ENCODE measurements at places on chromosomes 13 and 19. TPM values are rescaled to one million over a fixed set of nuclear protein-coding genes. Genes with fewer than 3 reads are reported as not detected.

PCDH17 gene
- 29.6 TPM for total RNA-seq

SLC1A6 gene
- not detected for total RNA-seq

GRCh38 chr13:78709028-78709427 lies 50.1 kb upstream of the OBI1 start:
- H3K4me1 ChIP-seq, result no peaks in the 10 kb centered on the region
- no peaks in the 10 kb centered on the region for H3K36me3 ChIP-seq
- DNase-seq, result no peak
- H3K27ac ChIP-seq, result no peak overlapping the region

DNA sequence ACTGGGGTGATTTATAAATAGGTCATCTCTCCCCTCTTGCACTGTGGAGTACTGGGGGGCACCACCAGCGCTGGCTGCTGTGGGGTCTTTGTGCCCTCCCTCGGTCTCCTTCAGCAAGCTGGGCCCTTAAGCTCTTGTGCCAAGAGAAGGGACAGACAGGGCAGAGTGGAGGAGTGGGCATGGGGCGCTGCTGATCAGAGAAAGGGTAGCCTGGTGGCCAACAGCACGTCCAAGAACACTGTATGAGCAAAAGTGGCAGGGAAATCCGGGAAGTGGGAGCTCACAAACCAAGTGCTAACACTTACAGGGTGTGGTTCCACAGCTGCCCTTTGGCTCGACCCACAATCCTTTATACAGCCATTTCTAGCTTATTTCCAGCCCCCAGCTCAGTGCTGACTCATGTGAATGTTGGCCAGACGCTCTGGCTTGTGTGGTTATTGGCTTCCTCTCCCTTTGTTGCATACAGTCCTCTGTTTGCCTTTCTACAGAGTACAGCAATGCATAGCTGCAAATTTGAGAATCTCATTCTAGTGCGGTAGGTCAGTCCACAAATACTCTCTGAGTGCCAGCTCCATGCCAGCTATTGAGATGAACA lies 298.8 kb downstream of the SHISA2 start:
- no peaks in the 10 kb centered on the region for H3K27me3 ChIP-seq
- no peaks in the 10 kb centered on the region for H3K4me1 ChIP-seq
- DNase-seq, result no peak

- H3K36me3 ChIP-seq, result no peaks in the 10 kb centered on the region
- no peaks in the 10 kb centered on the region for H3K27me3 ChIP-seq
- H3K4me1 ChIP-seq, result peaks cover 15% of the 10 kb centered on the region
- H3K27ac ChIP-seq, result peak overlapping the region; percentile 44
Observed at GRCh38 chr13:106507560-106508274, 27.7 kb downstream of the EFNB2 start.

DNA sequence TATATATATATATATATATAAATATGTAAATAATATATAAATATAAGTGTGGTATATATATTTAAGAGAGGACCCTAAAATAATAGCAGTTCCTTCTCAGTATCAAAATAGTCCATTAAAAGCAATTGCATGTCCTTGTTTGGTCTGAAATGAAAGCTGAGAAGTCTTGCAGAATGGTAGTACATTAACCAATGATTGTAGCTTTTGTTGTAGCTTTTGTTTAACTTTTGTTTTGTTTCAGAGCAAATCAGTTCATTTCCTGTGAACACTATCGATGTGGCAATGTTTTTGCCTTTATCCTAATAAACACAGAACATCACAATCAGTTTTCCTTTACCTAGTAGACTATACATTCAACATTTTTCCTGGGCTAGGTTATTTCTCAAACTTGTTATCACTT lies 1256.2 kb upstream of the SPRY2 start:
- no peak for DNase-seq
- no peaks in the 10 kb centered on the region for H3K36me3 ChIP-seq
- H3K27me3 ChIP-seq, result no peaks in the 10 kb centered on the region
- no peak overlapping the region for H3K4me3 ChIP-seq
- H3K27ac ChIP-seq, result no peak overlapping the region

DNA sequence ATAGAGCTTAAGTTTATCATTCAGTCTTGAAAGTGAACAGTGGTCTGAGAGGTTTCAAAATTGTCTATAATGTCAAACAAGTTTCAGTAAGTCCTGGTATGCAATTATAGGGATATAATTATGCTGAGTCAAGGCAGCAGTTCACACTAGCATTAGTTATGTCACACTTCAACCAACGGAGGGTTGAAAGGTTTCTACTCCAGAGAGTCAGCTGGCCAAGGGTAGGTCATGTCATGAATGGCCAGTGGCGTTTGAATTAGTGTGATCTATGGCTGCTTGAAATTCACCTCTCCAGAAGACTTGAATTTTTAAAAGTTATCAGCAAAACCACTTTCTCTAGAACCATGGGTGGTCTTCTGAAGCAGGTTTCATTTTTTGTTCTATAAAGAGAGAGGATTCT lies 108.6 kb downstream of the TNFRSF19 start:
- H3K27me3 ChIP-seq, result no peaks in the 10 kb centered on the region
- H3K27ac ChIP-seq, result no peak overlapping the region
- no peak overlapping the region for H3K4me3 ChIP-seq
- H3K36me3 ChIP-seq, result no peaks in the 10 kb centered on the region

DNA sequence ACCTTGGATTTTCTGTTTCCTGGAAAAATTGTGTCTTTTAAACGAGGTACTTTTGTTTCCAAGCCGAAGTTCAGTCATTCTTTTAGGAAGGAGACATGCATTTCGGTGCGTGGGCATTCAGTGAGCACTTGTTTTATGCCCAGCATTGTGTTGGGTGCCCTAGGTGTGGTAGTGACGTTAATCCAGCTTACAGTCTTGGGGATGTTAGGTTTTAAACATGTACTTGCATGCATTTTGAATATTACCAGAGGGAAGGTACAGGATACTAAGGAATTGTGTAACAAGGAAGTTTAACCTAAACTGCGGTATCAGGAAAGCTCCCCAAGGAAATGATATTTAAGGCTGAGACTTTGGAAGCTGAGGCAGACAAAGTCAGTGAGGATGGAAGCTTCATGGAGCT lies 66.3 kb downstream of the ARHGAP35 start:
- H3K27me3 ChIP-seq, result no peaks in the 10 kb centered on the region
- no peak for DNase-seq
- no peak overlapping the region for H3K27ac ChIP-seq
- H3K4me1 ChIP-seq, result peaks cover 22% of the 10 kb centered on the region

- no peak overlapping the region for H3K4me3 ChIP-seq
- no peak for DNase-seq
- no peak overlapping the region for H3K27ac ChIP-seq
Observed at GRCh38 chr13:90107661-90108060, 1239.8 kb upstream of the MIR17HG start.

ZNF534 gene
- total RNA-seq, result not detected

- no peaks in the 10 kb centered on the region for H3K27me3 ChIP-seq
- H3K4me3 ChIP-seq, result no peak overlapping the region
- peaks cover 11% of the 10 kb centered on the region for H3K4me1 ChIP-seq
- no peak overlapping the region for H3K27ac ChIP-seq
Observed at GRCh38 chr13:22107549-22107948, 436.7 kb downstream of the FGF9 start.

S1PR5 gene
- total RNA-seq, result 1.6 TPM

CYP4F3 gene
- 2.0 TPM for total RNA-seq

DNA sequence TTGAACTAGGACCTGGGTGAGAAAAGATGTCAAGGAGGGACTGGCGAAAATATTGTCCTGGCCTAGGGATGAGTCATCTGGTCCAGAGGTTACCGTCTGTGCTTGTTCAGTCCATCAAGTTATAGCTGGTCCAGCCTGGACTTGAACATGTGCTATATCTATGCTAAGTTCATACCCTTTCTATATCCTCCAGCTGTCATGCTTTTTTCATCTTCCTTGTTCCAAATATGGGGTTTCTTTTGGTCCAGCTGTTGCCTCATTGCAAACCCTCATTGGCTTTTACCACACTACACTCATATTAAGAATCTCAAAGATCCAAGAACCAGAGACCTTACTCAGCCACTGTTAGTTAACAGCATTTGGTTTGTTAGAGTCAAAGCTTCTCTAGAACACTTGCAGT lies 19.1 kb upstream of the KLF12 start:
- no peak for DNase-seq
- no peaks in the 10 kb centered on the region for H3K4me1 ChIP-seq
- no peak overlapping the region for H3K27ac ChIP-seq
- H3K36me3 ChIP-seq, result no peaks in the 10 kb centered on the region
- H3K4me3 ChIP-seq, result no peak overlapping the region

GRCh38 chr19:39825531-39826076 lies 8.4 kb downstream of the DYRK1B start:
- peaks cover 54% of the 10 kb centered on the region for H3K36me3 ChIP-seq
- no peak overlapping the region for H3K27ac ChIP-seq
- DNase-seq, result no peak
- H3K27me3 ChIP-seq, result no peaks in the 10 kb centered on the region
- H3K4me1 ChIP-seq, result peaks cover 10% of the 10 kb centered on the region

GRCh38 chr19:17484520-17485185 lies 14.3 kb downstream of the SLC27A1 start:
- no peak for DNase-seq
- peaks cover 21% of the 10 kb centered on the region for H3K4me1 ChIP-seq
- no peaks in the 10 kb centered on the region for H3K36me3 ChIP-seq
- H3K27me3 ChIP-seq, result no peaks in the 10 kb centered on the region
- no peak overlapping the region for H3K27ac ChIP-seq

- no peaks in the 10 kb centered on the region for H3K36me3 ChIP-seq
- no peaks in the 10 kb centered on the region for H3K27me3 ChIP-seq
- H3K4me3 ChIP-seq, result no peak overlapping the region
- H3K4me1 ChIP-seq, result no peaks in the 10 kb centered on the region
Observed at GRCh38 chr13:45537516-45537915, 72.8 kb downstream of the COG3 start.

- no peak for DNase-seq
- H3K36me3 ChIP-seq, result no peaks in the 10 kb centered on the region
- H3K27me3 ChIP-seq, result no peaks in the 10 kb centered on the region
- H3K4me3 ChIP-seq, result no peak overlapping the region
- H3K27ac ChIP-seq, result no peak overlapping the region
Observed at GRCh38 chr13:96771486-96772367, 222.5 kb downstream of the OXGR1 start.

DNA sequence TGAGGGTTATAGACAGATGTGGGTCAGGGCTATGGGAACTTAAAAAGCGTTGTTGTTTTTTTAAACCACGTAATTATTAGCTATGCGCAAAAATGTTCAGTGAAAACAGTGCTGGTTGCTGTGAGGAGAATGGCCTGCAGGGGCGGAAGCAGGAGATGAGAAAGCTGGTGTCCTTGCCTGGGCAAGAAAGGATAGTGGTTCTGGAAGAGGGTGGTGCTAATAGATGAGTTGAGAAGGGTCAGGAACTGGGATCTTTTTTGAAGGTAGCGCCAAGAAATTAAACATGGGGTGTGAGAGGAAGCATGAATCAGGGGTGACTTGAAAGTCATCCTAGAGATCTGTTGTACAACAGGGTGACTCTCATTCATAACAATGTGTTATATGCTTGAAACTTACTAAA lies 4.8 kb upstream of the SMG9 start:
- H3K27me3 ChIP-seq, result no peaks in the 10 kb centered on the region
- no peak for DNase-seq
- no peak overlapping the region for H3K27ac ChIP-seq
- no peak overlapping the region for H3K4me3 ChIP-seq
- peaks cover 7% of the 10 kb centered on the region for H3K4me1 ChIP-seq
- H3K36me3 ChIP-seq, result no peaks in the 10 kb centered on the region

DNA sequence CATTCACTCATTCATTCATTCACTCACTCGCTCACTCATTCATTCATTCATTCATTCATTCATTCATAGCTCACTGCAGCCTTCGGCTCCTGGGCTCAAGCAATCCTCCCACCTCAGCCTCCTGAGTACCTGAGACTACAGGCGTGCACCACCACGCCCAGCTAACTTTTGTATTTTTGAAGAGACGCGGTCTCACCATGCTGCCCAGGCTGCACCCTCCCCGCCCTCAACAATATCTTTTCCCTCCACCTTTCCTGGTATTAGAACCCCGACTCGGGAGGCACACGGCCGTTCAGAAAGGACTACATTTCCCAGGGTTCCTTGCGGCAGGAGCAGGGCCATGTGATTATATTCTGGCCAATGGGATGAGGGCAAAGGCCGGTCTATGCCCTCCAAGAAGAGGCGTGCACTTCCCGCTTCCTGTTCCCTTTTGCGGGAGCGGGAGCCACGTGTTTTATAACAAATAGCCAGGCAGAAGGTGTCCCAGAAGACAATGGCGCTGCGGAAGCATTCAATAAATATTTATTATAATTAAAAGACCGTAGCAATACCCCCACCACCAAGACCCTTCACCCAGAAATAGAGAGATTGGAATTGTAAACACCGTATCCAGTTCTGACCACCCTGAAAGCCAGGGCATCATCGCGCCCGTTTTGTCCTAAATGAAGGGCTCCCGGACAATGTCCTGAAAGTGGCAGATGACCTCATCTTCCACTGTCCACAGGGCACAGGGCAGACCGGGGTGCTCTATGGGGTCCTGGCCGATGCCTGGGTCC lies 15.9 kb downstream of the TICAM1 start:
- peaks cover 30% of the 10 kb centered on the region for H3K36me3 ChIP-seq
- H3K27ac ChIP-seq, result peak overlapping the region; percentile 64
- H3K4me1 ChIP-seq, result peaks cover 50% of the 10 kb centered on the region
- DNase-seq, result no peak
- no peak overlapping the region for H3K4me3 ChIP-seq

DNA sequence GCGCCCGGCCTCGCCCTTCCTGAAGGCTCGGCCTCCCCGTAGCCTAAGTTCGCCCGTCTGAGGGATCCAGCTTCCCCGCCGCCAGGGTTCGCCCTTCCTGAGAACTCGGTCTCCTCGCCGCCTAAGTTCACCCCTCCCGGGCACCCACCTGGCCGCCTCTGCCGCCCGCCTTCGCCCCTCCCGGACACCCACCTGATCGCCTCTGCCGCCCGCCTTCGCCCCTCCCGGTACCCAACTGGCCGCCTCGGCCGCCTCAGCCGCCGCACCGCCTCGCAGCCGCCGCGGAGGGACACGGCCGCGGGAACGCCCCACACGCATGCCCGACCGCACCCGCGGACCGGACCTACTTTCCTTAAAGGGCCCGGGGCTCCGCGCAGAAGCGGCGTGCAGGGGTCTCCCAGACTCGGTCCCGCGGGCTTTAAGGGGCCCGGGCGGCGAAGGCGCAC lies at the start of gene MOB3A:
Gene MOB3A, minus strand, starts transcription at position 293 of the 446 bp plus-strand sequence. CDS start 17,766 bp downstream, outside the sequence.
- peak; percentile 98 for DNase-seq
- H3K36me3 ChIP-seq, result peaks cover 31% of the 10 kb centered on the region
- H3K27me3 ChIP-seq, result no peaks in the 10 kb centered on the region
- peak within 1 kb of the TSS; percentile 96 for H3K27ac ChIP-seq
